ENCODE measurements at places on chromosomes 1 and 21.

GRCh38 chr21:43740497-43741156 lies 21.7 kb downstream of the PDXK start:
- DNase-seq, result no peak

GRCh38 chr1:218636548-218636947 lies 291.4 kb downstream of the TGFB2 start:
- no peak for DNase-seq

DNA sequence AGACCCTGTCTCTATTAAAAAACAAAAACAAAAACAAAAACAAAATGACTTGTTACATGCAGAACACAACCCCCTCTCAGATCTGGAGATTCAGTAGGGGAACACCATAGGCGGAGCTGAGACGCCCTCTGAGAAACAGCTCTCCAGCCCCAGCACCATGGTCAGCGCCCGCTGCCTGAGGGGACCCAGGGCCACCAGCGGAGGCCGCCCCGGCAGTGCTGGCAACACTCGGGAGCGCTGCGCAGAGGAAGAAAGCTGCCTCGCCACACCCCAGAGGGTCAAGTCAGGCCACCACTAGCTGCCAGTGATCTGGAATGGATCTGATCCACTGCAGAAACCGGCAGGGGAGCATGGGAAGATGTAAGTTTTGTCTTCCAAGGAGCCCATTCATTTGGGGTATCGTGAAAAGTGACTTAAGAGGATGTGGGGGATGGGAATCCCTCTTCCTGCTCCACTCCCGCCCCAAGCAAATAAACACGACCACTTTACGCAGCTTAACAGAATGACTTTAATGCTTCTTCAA lies 3.1 kb downstream of the ACTA1 start:
- peak; percentile 51 for DNase-seq

DNA sequence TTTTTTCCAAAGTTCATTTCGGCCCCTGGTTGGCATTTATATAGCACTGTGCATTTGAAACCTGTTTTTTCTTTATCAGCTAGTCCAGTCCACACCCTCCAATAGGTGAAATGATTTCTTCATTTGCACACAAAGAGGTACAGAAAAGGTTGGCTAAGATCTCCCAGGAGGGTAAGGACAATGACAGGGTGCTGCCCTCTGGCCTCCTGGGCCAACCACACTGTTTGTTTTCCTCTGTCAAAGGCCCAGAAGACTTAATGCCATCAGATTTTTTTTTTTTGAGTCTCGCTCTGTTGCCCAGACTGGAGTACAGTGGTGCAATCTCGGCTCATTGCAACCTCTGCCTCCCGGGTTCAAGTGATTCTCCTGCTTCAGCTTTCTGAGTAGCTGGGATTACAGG lies 70.1 kb upstream of the EFHD2 start:
- DNase-seq, result no peak

GRCh38 chr1:25805863-25806225 lies 5.9 kb downstream of the SELENON start:
- DNase-seq, result no peak

GRCh38 chr1:226993814-226994585 lies 53.9 kb downstream of the COQ8A start:
- DNase-seq, result no peak

DNA sequence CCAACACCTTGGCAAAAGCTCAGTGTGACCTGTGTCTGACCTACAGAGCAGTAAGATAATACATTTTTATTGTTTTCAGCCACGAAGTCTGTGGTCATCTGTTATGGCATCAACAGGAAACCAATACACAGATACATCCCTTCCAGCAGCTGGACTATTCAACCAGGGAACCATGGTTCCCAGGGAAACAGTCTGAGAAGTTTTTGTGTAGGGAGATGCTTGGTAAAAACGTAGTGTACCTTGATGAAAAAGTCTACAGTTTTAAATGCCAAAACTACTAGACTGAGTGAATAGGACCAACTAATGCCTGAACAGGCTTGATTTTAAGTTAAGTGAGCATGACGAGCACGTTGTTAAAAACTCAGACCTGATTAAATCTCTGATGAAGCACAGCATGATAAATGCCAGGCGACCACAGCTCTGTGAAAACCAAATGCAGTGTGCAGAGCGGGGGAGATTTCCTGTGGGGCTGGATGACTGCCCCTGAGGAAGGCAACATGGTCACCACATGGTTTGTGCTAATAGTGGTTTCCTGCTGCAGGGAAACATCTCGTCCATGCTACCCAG lies 228.9 kb downstream of the TNR start:
- DNase-seq, result no peak

DNA sequence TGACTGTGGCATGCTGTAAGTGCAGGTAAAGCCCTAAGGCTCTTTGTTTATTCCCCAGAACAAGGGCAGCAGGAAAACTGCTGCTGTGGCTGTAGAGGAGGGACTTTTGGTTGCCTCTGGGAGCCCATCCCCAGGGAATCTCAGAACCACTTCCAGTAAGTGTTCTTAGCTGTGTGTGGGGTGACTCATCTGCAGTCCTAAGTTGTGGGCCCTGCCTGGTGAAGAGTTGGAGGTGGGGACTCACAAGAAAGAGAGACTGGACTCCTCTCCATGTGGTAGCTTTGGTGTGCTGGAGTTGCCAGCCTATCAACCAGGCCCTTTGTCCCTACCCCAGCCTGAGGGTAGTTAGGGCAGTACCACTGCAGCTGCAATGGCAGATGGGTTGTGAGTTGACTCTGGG lies 24.0 kb upstream of the DENND1B start:
- no peak for DNase-seq

DNA sequence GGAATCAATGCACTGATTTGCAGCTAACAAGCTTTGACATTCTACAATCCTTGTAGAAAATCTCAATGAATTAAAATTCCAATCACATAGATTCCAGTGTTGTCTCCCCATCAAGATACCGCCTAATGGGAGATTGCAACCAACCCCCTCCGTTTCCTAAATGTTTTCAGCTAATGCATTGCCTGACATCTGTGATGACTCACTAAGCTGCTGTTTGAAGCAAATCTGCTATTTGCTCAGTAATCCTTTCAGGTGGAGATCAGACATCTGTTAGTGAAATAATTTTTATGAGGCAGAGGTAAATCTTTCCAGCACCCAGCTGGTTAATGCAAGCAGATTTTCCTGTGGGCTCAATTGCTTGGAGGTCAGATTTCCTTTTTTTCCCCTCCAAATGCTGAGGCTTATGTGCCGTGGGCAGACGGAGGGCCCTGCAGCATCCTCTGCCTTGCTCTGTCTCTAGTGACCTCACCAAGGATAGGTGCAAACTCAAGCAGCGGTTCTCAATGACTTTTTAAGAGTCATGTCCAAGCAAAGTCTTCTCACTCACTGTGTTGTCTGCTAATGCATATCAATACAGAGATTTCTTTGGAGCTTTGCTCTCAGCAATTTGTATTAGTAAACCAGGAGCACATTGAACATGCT lies 91.1 kb upstream of the RAB3GAP2 start:
- DNase-seq, result no peak

DNA sequence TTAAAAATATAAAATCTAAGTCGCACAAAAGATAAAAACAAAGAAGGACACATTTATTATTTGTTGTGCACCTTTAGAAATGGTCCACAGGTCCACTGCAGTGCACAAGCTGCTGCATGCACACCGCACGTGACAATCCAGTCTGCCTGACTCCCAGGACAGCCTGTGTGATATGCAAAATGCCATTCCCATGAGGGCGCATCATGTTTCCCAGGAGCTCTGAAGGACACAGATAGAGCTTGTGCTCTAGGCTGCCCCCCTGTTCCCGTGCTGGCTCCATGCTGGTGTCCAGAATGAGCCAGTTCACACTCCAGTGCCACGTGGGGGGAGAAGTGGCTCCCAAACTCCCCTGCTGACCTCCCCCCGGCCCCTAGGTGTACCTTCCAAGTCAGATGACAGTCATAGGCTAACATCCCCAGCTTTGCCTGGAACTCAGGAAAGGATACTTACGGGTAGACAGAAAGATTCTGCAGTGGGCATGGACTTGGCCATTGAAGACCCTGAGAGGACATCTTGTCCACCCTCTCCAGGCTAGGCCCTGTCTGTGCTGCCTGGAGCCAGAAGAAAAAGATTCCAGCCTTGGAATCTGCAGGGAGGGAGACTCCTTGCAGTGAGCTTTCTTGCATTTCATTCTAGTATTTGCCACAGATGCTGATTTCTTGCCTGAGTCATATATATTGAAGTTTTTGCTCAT lies 26.3 kb downstream of the RAB7B start:
- DNase-seq, result no peak

GRCh38 chr1:219405531-219406331 lies 207.2 kb downstream of the ZC3H11B start:
- DNase-seq, result no peak

DNA sequence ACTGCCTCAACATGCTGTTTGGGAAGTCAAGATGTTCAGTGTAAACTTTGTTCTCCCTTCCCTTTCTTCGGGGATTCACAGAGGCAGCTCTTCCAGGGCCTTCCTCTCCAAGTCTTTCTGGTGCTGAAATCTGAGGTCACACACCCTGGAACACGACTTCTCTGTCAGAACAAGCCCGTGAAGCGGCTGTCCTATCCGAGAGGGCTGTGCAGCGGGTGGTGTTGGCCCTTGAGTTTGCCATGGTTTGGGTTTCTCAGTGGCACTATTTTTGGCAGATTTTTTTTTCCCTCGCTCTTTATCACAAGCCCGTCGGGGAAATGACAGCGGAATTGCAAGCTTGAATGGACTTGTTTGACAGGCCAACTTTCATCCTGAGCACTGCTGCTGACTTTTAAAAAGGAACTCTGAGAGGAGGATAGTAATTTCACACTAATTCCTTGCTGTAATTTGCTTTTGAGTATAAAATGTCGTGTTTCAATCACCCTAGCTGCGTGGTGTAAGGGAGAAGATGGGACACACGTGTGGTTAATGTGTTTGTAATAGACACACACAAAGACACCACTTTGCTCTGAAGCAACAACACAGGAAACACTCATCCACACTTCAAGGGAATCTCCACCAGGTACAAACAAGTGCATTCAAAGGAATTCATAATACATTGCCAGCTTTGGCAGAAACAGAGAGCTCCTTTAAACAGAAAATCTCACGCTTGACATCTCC lies 60.1 kb upstream of the TARBP1 start:
- DNase-seq, result no peak

DNA sequence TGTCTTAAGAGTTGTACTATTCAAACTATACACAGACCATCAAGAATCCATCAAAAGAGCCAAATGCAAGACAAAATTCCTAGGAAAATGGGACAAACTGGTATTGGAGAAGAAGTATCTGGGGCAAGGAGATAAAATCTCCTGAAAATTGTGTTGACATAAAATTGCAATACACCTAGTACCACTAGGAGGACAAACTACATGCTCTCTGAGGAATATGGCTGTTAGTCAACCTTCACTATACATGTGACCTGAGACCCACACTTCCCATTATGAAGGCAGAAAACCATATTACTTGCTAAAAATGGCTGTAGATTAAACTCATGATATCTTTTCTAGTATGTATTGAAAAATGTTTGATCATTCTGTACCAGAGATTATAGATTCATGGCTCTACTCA lies 30.0 kb downstream of the IRF2BP2 start:
- no peak for DNase-seq

- no peak for DNase-seq
Measured at GRCh38 chr1:182622901-182623528, 18.8 kb upstream of the RGS16 start.

- DNase-seq, result no peak
Measured at GRCh38 chr1:31765516-31765915, 1.4 kb upstream of the ADGRB2 start.

- DNase-seq, result no peak
Measured at GRCh38 chr1:79982211-79982610, 975.7 kb upstream of the ADGRL4 start.

GRCh38 chr1:172778456-172779455 lies 119.9 kb downstream of the FASLG start:
- DNase-seq, result no peak

DNA sequence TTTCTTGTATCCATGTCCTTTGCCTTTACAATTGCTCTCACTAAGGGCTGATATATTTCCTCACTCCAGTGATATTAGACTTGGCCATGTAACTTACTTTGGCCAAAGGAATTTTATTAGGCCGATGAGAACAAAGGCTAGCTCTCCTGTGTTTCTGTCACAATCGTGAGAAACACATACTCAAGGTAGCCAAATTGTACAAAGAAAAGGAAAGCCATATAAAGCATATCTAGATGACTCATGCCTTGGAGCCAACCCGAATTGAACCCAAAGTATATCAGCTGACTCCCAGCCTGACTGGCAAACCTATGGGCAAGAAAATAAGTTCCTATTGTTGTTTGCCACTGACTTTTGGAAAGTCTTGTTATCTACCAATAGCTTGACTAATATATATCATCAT lies 371.7 kb upstream of the LRRC7 start:
- no peak for DNase-seq

DNA sequence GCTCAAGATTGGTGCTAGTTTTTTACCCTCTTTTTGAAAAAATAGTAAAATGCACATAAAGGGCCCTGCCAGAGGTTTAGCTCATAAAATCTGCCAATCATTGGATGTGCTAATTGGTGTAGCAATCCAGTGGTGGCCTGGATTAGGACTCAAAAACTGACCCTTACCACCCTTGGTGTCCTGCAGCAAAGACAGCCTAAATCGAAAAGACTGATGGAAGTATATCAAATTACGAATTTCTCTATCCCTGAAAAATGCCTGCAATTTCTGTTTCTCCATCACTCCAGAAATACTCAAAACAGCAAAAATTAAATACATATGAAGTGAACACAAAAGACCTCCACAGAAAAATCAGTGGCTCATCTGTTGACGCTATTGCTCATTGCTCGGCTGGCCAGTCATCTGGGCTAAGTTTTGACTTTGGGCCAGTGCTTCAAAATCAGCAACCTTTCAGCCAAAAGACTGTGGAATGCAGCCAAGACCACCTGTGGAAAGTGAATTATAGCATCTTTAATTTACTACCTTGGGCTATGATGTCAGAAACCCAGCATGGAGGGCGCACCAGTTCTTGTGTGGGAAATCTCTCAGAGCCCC lies 30.0 kb downstream of the WLS start:
- DNase-seq, result no peak

DNA sequence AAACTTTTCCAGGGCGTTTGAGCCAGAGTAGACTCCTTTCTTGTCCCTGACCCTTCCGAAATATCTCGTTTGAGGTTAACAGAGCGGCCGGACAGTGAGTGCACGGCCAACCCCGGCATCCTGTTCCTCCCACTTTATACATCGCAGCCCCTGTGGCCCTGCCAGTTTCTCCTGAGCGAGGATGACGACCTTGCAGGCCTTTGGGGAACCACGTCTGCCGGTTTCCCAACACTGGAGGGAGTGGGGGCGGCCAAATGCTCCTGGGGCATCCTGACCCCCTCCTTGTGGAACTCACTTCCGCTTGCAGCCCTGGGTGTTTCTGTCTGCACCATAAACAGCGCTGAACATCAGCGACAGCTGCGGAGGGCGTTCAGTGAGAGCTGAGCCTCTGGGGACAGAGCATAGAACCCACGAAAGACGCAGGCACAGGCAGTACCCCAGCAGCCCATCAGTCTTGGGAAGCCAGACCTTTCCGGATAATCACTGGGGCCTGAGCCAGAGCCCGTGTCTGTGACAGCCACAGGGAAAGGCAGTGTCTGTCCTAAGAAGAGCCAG lies 4.8 kb upstream of the KCNAB2 start:
- no peak for DNase-seq

- no peak for DNase-seq
Measured at GRCh38 chr1:31693231-31693630, 10.6 kb downstream of the COL16A1 start.

- no peak for DNase-seq
Measured at GRCh38 chr1:232574889-232575762, 54.8 kb downstream of the SIPA1L2 start.

Measured in stimulated activated CD4-positive, alpha-beta T cell treated with anti-CD3 and anti-CD28 coated beads, Interleukin-2, amount 100 ng/mL, for 24 hours (primary cell).